Stimulated activated CD8-positive, alpha-beta memory T cell treated with anti-CD3 and anti-CD28 coated beads, Interleukin-4, amount 100 ng/mL, for 24 hours (primary cell): ENCODE measurements at places on chromosomes 3 and 15.

- no peak for DNase-seq
These were observed 157.4 kb upstream of the NPHP3 start for GRCh38 chr3:132879656-132880055.

- no peak for DNase-seq
These were observed 18.5 kb upstream of the VPS33B start for GRCh38 chr15:91040856-91041255.

DNA sequence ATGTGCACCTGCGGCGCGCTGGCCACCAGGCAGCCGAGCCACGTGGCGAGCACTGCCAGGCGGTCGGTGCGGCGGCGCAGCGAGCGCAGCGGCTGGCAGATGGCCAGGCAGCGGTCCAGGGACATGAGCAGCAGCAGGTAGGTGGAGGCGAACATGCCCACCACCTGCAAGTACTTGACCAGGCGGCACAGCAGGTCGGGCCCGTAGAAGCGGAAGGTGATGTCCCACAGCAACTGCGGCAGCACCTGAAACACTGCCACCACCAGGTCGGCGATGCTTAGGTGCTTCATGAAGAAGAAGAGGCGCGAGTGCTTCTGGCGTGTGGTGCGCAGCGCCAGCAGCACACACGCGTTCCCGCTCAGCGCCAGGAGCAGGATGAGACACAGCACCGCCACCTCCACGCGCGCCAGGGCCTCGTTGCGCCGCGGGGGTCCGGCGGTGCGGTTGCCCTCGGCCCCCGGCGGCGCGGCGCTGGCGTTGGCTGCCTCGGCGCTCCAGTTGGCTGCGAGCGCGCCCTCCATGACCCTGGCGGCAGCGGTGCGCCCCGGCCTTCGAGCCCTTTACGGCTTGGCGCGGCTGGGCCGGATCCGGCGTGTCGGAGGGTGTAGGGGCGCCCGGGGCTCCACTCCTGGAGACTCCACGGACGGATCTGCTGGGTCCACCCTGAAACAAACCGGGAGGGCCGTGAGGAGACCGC, 1.6 kb downstream of the OXTR start:
- DNase-seq = no peak

- no peak for DNase-seq
These were observed 14.6 kb downstream of the PP2D1 start for GRCh38 chr3:19997502-19997901.

DNA sequence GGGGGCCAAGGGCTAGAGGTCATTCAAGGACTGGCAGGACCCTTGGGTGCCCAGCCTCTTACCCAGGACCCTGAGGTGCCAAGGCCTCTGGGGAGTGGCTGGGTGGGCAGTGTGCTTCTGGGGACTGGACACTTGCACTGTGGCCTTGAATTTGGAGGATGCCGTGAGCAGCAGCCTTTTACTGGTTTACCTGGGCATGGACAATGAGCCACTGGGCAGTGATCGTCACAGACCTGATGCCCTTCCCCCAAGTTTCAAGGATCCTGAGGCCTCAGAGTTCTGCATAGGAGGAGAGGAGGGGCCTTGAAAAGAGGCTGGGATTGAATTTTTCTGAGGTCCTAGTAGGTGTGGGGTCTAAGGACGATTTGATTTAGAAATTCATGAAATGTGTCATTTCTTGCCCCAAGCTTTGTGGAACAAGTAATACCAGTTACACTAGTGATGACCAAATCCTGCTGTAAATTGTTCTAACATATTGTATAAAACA, 146.1 kb upstream of the TPM1 start:
- DNase-seq = no peak

GRCh38 chr3:3296979-3297381, 117.5 kb upstream of the CRBN start:
- DNase-seq = no peak

DNA sequence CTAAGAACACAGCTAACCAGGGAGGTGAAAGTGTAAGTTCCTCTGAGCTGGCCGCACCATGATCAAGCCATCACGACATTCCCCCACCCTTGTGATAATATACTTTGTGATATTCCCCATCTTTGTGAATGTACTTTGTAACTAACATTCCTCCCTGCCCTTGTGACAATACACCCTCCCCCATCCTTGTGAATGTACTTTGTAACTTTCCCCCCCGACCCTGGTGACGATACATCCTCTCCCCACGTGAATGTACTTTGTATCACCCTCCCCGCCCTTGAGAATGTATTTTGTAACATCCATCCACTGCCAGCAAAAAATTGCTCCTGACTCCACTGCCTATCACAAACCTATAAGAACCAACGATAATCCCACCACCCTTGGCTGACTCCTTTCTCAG, 20.2 kb upstream of the OR5H6 start:
- DNase-seq = no peak

DNA sequence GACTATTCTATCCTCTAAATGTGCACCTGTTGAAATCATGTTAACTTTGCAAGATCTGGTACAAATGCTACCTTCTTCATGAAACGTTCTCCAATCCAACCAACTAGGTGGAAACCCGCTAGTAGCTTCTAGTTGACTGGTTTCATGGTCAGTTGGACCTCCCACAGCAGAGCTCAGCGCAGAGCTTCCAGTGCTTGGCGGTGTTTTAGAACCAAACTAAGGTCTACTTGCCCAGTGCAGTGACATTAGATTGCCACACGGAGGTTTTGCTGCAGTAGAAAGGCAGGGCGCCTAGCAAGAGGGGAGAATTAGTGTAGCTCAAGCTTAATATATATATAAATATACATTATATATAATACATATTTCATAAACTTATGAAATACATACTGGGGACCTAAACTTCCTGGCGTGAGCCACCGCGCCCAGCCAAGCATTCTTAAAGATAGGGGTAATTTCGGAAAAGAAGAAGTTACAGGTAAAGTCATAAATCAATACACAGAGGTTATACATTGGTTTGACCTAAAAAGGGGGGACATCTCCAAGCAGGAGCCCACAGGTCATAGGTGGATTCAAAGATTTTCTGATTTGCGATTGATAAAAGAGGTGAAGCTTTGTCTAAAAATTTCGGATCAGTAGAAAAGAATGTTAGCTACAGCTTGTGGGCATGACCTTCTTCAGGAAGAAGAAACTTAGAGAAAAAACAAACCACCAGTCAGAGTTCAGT, 2.1 kb upstream of the OXSR1 start:
- DNase-seq = no peak
